CD4-positive, alpha-beta T cell treated with Interleukin-2 at 100 ng/mL for 4 hours (primary cell): ENCODE measurements at places on chromosomes 11 and 22.

GRCh38 chr22:19522190-19522880 is 1.9 kb downstream of the CLDN5 start:
- no peak for DNase-seq

GRCh38 chr22:17260298-17260697 is 41.1 kb upstream of the ADA2 start:
- no peak for DNase-seq

- no peak for DNase-seq
These were observed 186.0 kb upstream of the CTSC start for GRCh38 chr11:88523386-88524071.

- DNase-seq = no peak
These were observed at the start of gene SPI1 for GRCh38 chr11:47378010-47378835. TSS of gene SPI1 (minus strand) at chr11:47378547. CDS start at chr11:47378353, 194 bp downstream.

- no peak for DNase-seq
These were observed 32.5 kb downstream of the PDE3B start for GRCh38 chr11:14676068-14676467.

DNA sequence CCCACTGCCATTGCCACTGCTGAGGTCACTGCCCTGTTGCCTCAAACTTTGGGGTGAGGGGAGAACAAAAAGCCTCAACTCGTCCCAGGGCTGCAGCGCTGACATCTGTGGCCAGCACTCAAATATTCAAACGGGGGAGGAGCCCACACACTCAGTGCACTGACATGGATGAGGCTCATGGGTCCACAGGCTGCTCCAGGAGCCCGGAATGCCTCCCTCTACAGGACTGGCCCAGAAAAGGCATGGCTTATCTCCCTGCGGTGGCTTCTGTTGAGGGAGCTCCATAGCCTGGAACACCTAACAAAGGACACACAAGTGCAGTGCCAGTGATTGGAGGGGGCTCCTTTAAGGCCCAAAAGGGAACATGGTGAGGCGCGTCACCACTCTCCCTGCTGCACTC is 341.1 kb upstream of the LUZP2 start:
- DNase-seq = no peak

DNA sequence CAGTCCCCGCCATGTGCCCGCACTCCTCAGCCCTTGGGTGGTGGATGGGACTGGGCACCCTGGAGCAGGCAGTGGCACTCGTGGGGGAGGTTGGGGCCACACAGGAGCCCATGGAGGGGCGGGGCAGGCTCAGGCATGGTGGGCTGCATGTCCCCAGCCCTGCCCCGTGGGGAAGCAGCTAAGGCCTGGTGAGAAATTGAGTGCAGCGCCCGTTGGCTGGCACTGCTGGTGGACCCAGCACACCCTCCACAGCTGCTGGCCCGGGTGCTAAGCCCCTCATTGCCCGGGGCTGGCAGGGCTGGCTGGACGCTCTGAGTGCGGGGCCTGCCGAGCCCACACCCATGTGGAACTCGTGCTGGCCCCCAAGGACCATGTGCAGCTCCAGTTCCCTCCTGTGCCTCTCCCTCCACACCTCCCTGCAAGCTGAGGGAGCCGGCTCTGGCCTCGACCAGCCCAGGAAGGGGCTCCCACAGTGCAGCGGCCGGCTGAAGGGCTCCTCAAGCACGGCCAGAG is 16.1 kb downstream of the OR5B3 start:
- no peak for DNase-seq

DNA sequence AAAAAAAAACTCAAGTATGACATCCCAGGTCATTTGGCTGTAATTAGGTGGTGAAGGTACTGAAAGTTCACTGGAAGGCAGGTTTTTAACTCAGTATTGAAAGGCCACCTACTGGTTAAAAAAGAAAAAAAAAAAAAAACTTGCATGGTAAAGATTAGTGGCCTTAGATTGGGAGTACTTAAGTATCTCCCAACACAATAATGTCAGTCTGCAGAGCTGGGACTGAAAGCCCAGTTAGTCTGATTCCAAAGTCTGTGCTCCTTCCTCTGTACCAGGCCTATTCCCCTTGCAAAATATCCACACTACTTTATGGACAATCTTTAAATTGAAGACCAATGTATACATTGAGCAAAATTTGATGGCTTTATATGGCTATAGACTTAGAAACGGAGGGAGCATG is 85.5 kb downstream of the NOX4 start:
- no peak for DNase-seq

GRCh38 chr22:23086787-23087186 is 16.5 kb downstream of the GNAZ start:
- no peak for DNase-seq

GRCh38 chr11:66008468-66009101 is 3.2 kb upstream of the CST6 start:
- no peak for DNase-seq
